Heart right ventricle (tissue), 16 donors: ENCODE measurements at places on chromosomes 12 and 14.
A peak's percentile ranks its signal among the peaks of the same experiment; 100 is the strongest.

GRCh38 chr12:47878918-47879481 lies 25.8 kb downstream of the VDR start:
- DNase-seq: no peak

- peak; percentile 71 for DNase-seq
Measured at GRCh38 chr12:22275843-22276242, 58.7 kb downstream of the ST8SIA1 start.

GRCh38 chr12:92403210-92404175 lies 257.8 kb upstream of the BTG1 start:
- no peak for DNase-seq

GRCh38 chr14:51513281-51513680 lies 138.4 kb upstream of the FRMD6 start:
- DNase-seq: no peak

DNA sequence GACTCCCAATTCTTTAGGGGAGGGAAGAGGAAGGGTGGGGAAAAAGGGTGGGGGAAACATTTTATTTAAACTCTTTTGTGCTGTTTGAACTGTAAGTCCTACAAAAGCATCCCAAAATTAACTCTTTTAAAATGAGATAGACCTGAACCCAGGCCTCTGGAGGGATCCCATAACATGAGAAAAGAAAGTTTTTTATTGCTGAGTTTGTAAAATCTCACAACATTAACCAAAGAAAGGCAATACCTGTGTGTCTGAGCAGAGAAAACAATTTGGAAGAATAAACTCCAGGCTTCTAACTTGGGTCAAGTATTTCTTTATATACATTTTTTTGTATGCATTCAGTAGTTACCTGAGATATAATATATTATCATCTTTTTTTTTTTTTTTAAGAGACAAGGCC lies 107.1 kb downstream of the KSR2 start:
- no peak for DNase-seq

DNA sequence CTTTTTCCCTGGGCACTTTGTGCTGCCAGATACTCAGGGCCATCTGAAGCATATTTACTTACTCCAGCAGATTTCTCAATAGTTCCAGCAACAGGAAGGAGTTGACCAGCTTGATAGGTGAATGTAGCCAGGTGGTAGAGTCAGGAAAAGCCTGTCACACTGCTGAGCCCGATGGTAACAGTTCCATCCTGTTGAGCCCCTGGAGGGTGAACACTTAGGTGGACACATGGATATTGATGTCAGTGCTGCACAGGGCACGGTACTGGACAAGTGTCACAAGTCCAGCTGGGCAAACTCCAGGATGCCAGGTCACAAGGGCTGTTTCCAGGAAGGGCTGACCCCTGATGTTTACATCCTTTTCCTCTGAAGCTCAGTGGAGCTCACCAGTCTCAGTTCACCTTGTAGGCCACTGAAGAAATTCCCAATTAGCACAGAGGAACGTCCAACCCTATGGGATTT lies 2.3 kb upstream of the SMOC1 start:
- DNase-seq: no peak

DNA sequence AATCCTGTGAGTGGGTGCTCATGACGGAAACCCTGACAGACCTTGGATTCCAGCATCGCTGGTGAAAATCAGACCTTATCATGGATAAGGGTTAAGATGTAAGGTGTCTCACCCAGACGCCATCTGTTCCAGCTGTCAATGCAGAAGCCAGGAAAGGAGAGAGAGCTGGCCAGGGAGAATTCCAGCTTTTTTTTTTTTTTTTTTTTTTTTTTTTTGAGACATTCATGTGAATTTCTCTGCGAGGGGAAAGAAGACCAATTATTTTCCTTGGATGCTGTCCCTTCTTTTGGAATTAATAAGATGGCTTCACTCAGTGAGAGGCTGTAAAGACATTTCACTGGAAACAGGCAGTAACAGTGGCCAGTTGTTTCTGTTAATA lies 1.8 kb downstream of the TRAF3 start:
- DNase-seq: no peak

DNA sequence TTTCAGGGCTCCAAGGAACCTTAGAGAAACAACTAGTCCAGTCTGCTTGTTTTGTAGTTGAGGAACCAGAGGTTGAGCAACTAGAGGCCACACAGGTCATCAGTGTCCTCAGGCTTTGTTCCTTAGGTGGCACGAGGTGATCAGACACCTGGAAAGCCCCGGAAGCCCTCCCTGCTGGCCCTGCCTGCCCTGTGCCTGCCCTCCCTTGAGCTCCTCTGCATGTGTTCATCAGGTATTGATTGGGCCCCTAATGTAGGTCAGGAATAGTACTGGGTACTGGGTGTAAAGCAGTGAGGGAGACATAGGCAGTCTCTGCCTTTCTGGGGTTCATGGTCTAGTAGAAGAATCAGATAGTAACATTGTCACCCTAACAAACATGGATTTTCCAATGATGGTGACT lies 114.3 kb downstream of the TSPAN9 start:
- no peak for DNase-seq

DNA sequence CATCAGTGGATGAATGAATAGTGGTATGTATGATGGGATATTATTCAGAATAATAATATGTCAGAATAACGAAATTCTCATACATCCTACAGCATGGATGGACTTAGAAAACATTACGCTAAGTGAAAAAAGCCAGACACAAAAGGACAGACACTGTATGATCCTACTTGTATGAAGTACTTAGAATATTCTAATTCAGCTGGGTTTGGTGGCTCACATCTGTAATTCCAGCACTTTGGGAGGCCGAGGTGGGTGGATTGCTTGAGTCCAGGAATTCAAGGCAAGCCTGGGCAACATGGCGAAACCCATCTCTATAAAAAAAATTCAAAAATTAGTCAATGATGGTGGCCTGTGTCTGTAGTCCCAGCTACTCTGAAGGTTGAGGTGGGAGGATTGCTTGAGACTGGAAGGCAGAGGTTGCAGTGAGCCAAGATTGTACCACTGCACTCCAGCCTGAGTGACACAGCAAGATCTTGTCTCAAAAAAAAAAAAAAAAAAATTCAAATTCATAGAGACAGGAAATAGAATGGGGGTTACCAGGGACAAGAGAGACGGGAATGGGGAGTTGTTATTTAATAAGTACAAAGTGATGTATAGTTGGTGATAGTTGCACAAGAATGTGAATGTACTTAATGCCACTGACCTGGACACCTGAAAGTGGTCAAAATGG lies 132.3 kb downstream of the CHST11 start:
- no peak for DNase-seq

DNA sequence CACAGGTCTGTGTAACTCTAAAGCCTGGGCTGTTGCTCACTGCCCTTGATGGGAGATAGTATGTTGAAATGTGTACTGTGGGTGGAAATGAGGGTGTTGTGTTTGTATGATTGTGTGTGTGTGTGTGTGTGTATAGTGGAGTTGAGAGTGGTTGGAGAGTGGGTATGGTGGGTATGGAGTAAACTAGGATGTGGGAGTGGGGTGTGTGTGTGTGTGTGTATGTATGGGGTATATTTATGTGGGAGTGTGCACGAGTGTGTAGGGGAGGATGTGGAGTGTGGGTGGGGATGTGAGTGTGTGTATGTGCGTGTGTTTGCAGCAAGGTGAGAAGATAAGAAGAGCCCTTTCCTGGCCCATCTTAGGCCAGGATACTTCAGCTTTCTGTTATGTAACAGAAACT lies 22.3 kb downstream of the RPH3A start:
- DNase-seq: no peak

DNA sequence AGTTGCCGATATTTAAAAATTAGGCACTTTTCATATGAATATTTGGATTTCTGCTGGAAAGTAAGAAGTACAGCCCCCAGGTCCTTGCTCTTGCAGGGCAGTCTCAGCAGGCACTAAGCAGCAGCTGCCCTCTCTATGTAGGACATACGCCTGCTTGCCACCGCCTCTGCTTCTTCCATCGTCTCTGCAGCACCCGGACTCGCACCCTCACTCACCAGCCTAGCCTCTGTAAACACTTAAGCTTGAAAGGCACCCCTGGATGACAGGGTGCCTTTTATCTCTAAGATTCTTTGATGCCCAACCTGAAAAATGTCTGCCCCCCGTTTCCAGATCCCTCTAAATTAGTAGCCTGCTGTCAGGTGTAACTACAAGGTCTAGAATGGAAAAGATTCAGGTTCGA lies 19.0 kb downstream of the OTUB2 start:
- no peak for DNase-seq
